ENCODE measurements at places on chromosomes 2 and 18.
A peak's percentile ranks its signal among the peaks of the same experiment; 100 is the strongest.

DNA sequence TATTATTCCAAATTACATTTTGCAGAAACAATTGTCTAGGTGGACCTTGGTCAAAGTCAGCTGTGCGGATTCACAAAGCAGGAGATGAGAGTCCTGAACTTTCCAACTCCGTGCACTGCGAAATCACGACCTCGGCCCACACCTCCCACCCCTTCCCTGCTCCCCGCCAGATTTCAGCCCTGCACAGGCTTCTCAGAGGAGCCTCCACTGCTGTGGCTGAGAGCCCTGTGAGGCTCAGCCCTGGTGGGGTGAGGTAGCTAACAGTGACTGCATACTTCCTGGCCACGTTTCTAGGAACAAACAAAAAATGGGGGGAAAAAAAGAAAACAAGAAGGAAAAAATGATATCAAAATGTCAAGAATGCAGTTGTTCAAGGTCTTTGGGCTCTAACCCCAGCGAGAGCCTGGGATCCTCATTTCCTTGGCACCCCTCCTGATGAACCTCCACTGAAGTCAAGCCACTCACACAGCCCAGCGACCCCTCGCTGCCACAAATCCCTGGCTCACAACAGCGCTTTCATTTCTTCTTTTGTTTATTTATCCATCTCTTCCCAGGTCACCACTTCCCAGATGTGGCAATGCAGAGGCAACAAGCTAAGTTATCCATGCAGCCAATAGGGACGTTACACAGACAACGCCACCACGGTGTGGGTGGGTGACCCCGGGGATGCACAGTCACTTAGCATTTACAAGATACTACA lies 729.7 kb upstream of the ID2 start:
- no peak for DNase-seq

- no peak for DNase-seq
Observed at GRCh38 chr2:238665919-238666318, 182.0 kb upstream of the TWIST2 start.

- no peak for DNase-seq
Observed at GRCh38 chr2:216665717-216666116, 29.6 kb downstream of the IGFBP5 start.

DNA sequence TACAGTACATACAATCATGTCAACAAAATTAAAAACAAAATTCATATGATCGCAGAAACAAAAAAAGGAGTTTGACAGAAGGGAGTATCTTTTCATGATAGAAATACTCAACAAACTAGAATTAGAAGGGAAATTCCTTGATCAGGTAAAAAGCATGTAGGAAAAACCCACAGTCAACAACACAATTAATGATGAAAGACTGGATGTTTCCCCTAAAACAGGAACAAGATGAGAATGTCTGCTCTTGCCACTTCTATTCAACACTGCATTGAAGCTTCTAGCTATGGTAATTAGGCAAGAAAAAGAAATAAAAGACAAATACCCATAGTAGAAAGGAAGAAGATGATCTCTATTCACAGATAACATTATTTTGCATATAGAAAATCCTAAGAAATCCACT lies 87.1 kb downstream of the SRBD1 start:
- DNase-seq: no peak

DNA sequence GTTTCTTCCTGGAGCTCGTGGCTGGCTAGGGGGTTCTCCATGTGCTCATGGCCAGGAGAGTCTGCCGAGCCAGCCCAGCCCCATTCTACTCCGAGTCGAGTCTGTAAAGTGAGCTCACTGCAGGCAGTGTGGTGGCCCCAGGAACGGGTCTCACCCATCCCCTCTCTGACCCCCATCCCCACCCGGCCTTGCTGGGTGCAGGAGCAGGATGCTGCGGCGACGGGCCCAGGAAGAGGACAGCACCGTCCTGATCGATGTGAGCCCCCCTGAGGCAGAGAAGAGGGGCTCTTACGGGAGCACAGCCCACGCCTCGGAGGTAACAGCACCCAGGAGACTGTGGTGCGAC lies 1.4 kb downstream of the ANO7 start:
- DNase-seq: no peak

DNA sequence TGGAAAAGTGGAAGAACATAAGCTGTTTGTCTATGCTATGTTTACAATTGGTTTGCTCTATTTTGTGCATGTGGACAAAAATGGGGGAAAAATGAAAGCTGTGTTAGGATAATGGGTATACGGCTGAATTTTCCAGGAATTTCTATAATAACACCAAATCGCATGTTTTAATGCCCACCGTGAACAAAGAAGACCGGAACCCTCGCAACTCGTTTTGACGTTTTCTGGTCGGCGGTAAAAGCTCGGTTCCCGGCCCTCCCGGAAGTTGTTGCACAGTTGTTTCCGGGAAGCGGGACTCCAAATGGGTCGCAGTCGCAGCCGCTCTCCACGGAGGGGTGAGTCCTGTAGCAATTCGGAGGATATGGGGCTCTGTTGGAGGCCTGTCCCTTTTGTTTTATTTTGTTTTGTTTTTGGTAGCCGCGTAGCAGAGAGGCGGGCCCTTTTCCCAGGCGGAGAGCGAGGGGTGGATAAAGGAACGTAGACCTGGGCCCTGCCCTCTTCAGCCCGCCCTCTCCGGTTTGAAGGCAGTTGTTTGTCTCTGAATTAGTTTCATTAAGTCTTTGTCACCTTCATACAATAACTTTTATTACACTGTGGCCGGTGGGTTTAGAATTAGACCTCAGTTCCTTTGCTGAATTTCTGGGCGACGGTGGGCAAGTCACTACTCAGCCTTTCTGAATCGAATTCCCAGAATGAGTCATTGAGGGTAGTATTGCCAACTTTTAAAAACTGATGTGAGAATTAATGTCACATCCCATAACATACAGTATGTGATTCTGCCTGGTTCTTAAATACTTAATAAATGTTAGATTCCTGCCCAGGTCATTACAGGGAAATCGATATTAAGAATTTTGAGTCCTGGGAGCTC lies at the start of gene SNRNP27:
Gene SNRNP27 (plus strand): TSS at position 273 of the 868 bp plus-strand sequence. CDS start 29 bp downstream, at position 302.
- peak; percentile 81 for DNase-seq

DNA sequence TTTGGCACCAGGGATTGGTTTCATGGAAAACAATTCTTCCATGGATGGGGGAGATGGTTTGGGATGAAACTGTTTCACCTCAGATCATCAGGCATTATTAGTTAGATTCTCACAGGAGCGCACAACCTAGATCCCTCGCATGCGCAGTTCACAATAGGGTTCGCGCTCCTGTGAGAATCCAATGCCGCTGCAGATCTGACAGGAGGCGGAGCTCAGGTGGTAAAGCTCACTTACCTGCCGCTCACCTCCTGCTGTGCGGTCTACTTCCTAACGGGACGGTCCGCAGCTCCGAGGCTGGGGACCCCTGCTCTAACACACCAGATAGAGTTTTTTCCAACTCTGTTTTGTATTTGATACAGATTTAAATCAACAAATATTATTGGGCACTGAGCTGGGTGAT lies 286.5 kb downstream of the MTX2 start:
- no peak for DNase-seq

DNA sequence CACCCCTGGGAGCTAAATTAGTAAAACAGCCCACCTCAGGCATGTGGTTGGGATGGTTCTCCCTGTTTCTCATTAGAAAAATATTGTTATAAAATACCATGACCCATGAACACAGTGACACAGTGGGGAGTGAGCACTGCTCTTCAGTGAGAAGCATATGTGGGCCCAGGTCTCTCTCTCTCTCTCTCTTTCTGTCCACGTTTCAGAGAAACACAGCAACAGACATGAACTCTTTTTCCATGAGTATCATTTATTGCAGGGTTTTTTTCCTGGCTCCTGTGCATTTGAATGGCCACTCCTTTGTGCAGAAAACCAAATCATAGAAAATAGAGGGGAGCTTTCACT lies 41.2 kb downstream of the CYRIA start:
- DNase-seq: no peak

DNA sequence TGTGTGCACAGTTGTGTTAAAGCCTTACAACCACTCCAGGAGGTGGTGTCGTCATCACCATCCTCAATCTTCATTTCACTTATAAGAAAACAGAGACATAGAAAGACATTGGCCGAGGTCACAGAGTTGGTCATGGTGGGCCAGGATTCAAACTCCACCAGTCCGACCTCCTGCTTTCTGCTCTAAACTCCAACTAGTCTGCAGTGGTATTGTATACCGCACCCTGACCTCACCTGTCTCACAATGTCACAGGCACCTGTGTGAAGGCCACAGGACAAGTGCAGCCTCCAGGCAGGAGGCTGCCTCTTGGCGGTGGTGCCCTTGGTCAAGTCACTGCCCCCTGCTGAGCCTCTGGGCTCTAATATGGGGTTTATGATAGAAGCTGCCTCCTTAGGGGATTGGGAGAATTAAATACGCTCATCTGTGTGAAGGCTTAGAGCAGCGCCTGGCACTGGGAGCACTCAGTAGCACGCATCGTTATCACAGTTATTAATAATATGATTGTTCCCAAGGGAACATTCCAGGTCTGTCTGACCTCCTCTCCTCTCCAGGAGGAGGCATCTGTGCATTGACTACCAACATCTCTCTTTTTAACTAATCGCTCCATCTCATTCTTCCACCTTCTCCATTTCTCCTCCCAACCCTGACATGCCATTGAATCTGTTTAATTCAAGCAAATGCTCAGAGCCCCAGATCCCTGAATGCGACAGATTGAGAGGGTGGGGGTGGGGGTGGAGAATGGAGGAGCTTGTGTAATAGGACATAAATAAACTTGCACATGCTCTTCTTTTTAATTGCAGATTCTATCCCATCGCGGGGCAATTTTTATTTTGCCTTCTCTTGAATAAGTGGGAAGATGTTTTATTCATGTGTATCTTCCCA lies 112.7 kb downstream of the MCFD2 start:
- DNase-seq: no peak

DNA sequence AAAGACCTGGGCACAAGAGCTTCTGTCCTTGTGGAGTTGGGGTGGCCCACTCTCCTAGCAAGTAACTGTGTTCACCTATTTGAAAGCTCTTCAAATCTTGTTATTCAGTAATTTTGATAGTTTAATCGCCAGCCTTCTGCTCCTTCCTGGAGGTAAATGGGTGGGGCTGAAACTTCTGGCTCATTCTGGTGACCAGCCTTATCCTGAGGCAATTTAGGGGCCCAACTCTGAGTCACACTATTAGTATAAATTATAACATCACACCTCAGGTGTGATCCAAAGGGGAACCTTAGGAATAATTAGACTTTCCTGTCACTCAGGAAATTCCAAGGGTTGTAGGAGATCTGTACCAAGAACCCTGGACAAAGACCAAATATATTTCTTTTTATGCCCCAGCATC lies 255.8 kb upstream of the RGPD4 start:
- no peak for DNase-seq

DNA sequence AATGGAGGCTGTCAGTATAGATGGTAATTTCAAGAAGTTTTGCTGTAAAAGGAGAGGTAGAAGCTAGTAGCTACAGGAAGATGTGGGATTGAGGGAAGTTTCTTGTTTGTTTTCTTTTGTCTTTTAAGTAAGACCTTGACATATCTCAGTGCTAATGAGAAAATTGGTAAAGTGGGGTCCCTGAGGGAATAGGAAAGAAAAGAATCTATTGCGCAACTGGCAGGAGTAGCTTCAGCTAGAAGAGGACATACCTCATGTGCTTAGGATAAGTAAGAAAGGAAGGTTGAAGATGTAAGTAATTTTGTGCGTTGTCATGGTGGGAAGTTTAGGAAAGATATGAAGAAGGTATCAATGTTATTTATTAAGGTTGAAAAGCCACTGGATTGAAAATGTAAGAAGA lies 8.4 kb upstream of the IKZF2 start:
- DNase-seq: no peak

DNA sequence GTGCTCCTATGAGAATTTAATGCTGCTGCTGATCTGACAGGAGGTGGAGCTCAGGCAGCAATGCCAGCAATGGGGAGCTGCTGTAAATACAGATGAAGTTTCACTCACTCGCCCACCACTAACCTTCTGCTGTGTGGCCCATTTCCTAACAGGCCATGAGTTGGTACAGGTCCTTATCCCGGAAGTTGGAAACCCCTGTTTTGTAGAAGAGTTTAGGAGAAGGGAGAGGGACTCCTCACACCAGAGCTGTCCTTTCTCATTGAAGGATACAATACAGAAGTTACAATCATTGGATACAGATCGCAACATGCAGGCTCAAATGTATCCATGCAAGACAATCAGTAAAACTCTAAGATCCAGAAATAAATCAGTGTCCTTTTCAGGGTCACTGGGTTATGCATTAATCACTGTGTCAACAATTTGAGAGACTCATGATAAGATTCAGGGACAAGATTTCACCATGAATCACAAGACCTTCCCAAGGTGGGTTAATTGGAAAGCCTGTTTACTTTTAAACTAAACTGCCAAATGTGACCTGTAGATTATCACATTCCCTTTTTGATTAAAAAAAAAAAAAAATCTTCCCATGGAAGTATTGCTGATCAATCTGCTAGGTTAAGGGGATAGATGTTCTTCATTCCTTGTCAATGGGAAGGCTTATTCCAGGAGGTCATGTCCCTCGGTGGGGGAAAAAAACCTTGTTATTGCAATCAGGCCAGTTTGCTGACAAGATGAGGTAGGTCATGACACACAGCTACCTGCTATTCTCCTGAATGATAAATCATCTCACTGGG lies 97.2 kb downstream of the SP100 start:
- DNase-seq: no peak

GRCh38 chr2:69827796-69828540 lies 1.5 kb upstream of the GMCL1 start:
- DNase-seq: no peak

GRCh38 chr2:216845426-216845825 lies 14.4 kb downstream of the TNP1 start:
- no peak for DNase-seq

- DNase-seq: peak; percentile 88
Observed at GRCh38 chr18:57807336-57808117, 4.4 kb upstream of the ATP8B1 start.

DNA sequence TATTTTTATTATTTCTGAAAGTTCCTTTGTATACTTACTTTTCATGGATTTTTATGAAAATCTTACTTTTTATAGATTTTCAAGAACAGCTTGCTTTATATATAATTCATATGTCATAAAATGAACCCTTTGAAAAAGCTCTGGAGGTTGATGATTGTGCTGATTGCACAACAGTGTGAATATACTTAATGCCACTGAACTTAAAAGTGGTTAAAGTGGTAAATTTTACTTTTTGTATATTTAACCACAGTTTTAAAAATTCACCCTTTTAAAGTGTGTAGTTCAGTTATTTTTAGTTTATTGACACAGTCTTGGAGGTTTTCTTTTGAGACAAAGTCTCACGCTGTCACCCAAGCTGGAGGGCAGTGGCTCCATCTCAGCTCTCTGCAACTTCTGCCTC lies 8.4 kb downstream of the SANBR start:
- DNase-seq: no peak

DNA sequence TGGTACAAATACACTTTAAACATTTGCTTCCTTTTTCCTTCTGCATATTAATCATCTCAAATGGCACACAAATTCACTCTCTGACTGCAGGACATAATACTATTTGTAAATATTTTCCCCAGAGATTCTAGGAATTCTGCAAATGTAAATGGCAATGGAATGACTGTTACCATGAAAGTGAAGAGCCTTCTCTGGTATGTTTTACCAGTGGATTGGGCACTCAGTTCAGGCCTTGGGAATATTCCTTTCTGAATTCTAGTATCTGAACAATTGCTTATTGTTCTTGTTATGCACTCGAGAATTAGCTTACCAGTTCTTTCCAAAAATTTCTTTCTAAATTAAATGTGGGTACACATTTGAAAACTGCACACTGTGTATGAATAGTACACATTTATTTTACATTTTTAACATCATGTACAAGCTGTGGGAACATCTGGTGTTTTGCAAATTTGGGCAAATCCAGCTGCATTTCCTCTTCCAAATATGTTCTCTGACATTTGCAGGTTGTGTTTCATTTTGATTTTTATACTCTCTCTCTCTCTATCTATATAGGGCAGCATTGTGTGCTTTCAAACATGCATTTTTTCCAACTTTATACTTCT lies 289.1 kb downstream of the NBAS start:
- peak; percentile 60 for DNase-seq

- no peak for DNase-seq
Observed at GRCh38 chr2:12552092-12552491, 164.6 kb upstream of the TRIB2 start.
